ENCODE measurements at places on chromosomes 12 and 14.
A peak's percentile ranks its signal among the peaks of the same experiment; 100 is the strongest.

GRCh38 chr14:98932431-98933325 lies 339.3 kb downstream of the BCL11B start:
- no peak for DNase-seq

DNA sequence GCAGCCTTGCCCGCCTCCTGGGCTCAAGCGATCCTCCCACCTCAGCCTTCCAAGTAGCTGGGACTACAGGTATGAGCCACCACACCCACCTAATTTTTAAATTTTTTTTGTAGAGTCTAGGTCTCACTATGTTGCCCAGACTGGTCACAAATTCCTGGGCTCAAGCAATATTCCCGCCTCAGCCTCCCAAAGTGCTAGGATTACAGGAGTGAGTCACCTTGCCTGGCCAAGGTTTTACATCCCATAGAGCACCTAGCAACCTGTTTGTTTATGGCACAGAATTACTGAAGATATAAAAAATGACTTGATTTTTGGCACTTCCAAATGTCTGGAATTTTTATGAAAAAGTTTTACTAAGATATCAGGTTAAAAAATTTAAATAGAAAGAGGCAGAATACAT lies 16.5 kb downstream of the MYO1A start:
- no peak for DNase-seq

GRCh38 chr12:103571286-103571685 lies 15.8 kb upstream of the STAB2 start:
- DNase-seq = peak; percentile 51

DNA sequence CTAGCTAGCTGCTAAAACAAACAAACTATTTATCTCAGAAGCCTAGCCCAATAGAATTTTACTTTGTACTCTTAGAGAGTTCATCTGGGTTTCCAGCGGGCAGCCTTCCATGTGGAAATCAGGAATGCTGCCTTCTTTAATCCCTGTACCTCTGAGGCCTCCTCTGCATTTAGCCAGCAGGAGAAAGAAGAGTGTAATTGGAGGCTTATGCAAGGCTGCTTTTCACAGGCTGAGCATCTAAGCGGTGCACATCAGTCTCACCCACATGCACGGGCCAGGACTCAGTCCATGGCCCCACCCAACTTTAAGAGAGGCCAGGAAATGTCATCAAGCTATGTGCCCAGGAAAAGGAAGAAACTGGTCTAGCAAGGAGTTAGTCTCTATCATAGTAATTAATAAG lies 14.0 kb upstream of the PTGDR start:
- DNase-seq = no peak

DNA sequence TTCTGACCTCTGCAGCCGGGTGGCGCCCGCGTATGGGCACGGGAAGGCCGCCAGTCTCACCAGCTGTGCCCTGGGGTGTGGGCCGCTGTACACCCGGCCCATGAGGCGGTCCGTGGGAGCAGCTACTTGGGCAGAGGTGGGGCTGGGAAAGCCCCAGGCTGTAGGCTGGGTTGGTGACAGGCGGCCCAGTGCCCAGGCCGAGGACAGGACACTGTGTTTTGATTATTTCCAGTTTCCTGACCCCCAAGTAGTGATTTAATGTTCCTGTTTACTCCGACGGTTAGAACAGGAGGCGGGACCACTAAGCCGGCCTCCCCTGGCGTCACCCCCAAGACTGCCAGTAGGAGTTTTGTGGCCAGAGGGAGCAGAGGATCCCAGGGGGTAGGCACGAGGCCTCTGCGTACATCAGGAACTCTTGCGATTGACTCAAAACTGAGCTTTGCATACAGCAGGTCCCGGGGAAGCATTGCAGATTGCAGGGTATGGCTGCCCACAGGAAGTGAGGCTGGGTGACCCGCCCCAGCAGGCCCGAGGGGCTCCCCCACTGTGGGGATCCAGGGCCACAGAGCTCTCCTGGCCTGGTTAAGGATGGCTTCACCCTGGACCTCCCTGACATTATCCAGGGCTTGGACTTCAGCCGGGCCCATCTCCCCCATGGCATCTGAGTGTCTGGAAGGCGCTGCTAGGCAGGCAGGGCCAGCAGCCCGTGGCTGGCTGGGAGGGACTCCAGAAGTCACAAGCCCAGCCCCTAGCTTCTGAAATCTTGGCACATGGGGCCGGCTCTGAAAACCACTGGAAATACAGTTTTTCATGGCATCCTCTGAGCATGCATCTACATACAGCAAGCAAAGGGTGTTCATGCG lies 42.5 kb upstream of the DIO3 start:
- DNase-seq = no peak

DNA sequence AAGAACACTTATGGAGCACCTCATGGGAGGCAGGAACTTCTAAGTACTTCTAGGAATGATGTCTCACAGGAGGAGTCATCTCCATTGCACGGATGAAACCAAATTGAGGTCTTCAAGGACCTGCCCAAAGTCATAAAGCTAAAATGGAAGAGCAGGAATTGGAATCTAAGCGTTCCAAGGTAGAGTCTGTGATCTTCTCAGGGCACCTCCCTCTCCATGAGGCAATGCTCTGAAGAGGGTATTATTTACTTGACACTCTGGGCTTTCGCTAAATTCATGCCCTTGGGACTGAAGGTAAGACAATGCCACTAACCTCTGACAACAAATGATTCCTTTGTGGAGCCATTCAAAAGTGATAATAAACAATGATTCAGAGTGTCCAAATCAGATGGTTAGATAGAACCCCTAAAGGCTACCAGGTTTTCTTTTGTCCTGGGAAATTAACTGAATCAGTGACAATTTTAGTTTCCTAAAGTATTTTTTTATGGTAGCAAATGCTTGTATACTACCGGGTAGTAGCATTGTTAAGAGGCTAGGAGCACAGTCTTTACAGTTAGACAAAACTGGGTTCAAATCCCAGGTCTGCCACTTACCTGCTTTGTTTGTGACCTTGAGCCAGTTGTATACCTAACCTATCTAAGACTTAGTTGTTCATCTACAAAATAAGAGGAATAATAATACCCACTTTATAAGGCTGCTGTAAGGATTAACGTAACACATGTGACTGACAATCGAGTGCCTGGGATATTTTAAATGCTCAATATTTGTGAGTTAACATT lies 12.3 kb downstream of the HMGA2 start:
- DNase-seq = no peak

GRCh38 chr12:56014205-56014604 lies 6.6 kb upstream of the IKZF4 start:
- no peak for DNase-seq

DNA sequence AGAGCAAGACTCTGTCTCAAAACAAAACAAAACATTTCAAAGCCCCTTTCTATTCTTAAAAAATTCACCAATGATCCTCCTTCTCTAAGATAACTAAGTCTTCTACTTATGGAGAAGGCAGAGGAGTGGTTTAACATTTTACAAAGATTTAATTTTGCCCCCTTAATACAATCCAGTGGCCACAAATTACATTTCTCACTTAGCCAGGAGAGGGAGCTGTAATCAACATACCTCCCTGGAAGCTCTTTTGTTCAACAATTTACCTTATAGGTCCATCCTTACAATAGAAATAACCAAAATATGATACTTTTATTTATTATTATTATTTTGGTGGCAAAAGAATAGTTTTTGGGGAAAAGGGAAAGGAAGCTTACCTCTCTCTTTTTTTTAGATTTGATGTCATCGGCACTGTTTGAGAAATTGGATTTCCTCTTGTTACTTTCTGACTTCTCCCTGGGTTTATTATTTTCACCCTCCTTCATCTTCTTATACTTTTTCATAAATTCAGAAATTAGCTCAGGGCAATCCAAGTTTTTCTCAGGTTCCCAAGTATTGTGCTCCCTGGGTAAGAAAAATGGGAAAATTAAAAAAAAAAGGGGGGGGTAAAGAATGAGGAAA lies 28.1 kb downstream of the CBX5 start:
- peak; percentile 70 for DNase-seq

DNA sequence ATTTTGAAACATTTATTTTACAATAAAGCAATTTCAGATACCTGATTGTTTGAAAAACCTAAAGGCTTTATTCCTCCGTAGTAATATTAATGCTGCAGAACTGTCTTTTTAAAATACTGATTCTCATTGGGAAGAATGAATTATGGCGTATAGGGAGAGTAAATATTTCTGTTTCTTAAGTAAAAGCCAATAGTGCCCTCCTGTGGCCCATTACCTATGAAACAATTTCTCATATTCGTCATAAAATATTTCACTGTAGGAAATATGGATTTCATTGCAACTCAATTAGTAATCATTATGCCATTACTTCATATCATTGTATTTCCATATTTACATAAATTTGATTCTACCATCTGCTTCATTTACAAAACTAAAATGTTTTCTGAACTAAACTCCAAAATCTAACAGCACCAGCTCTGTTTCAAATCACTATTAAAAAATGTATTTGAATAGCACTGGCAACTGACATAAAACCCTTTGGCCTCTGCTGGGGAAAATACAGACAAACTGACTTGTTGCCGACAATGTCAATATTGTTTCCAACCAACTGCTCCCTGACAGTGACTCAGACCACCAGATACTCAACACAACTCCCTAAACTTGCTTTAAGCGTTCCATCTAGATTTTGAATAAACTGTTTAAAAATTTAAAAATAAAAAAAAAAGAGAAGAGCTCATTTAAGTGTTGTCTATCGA lies 290.3 kb downstream of the NAV3 start:
- DNase-seq = no peak

DNA sequence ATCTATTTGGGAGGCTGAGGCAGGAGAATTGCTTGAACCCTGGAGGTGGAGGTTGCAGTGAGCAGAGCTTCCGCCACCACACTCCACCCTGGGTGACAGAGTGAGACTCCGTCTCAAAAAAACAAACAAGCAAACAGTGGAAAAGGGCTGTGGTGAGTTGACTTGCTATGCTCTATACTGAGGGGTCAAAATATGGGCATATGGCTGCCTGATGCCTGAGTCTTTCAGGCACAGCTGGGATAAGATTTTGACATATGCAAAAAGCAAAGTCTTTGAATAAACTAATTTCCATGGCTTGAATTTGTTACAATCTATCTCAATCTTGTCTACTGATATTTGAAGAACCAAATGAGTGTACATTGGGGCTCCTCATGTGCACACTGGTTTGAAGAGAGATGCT lies 40.4 kb upstream of the BICD1 start:
- no peak for DNase-seq

- DNase-seq = peak; percentile 83
Observed at GRCh38 chr12:119692997-119693396, 25.1 kb downstream of the PRKAB1 start.

GRCh38 chr12:54590978-54591591 lies 2.6 kb upstream of the PPP1R1A start:
- DNase-seq = no peak

DNA sequence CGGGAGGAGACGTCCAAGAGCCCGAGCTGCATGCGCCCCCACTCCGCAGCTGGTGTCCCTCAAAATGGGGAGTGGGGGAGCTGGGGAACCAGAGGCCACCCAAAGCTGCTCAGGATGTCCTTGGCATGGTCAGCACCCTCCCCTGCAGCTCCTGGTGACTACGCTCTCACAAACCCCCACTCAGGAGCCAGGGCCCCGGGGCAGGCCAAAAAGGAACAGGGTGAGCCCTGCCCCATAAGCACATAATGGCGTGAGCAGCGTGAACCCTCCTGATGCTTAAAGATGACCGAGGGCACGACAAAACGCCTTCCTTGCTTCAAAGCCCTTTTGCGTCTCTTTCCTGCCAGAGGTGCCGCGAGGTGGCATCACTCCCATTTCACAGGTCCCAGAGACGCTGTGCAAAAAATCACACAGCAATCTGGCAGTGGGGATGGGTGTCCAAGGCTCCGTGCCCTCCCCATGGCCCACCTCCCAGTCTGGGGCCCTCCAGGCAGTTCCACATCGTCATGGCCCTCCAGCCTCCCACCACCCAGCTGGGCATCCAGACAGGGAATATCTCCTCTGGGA lies 13.5 kb downstream of the NCOR2 start:
- no peak for DNase-seq

- DNase-seq = peak; percentile 31
Observed at GRCh38 chr12:14710632-14711320, 14.4 kb upstream of the GUCY2C start.

DNA sequence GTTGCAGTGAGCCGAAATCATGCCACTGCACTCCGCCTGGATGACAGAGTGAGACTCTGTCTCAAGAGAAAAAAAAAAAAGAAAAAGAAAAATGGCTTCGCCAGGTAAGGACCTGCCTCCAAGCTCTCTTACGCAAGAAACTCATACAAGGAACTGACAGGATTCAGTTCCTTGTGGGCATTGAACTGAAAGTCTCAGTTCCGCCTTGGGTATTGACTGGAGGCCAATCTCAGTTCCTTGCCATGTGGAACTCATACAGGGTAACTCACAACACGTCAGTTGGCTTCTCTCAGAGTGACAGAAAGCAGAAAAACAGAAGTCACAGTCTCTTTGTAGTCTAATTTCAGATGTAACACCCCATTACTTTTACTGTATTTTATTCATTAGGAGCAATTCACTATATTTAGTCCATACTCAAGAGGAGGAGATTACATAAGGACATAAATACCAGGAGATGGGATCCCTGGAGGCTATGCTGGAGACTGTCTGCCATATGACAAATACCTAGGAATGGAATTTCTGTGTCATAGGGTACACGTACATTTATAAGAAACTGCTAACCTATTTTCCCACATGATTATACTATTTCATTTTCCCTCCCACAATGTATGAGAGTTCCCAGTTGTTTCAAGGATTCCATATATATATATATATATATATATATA lies 11.4 kb upstream of the NOPCHAP1 start:
- no peak for DNase-seq

DNA sequence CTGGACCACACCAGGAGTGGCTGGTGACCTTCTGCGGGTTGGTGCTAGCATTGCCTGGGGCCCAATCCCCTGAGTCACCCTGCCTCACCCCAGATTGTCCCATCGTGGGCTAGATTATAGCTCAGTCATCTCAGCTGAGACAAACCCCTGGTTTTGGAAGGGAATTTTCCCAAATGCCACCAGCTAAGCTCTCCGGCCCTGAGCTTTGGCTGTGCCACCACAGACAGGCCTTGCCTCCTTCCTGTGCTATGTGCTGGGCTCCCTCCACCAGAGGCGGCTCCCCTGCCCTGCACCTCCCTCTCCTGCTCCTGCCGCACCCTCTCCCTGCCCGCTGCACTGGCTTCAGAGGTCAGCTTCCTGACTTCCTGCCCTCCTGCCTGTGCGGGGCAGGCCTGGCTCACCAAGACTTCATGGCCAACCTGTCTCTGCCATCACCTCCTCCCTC lies 196.3 kb downstream of the TSPAN9 start:
- DNase-seq = no peak

DNA sequence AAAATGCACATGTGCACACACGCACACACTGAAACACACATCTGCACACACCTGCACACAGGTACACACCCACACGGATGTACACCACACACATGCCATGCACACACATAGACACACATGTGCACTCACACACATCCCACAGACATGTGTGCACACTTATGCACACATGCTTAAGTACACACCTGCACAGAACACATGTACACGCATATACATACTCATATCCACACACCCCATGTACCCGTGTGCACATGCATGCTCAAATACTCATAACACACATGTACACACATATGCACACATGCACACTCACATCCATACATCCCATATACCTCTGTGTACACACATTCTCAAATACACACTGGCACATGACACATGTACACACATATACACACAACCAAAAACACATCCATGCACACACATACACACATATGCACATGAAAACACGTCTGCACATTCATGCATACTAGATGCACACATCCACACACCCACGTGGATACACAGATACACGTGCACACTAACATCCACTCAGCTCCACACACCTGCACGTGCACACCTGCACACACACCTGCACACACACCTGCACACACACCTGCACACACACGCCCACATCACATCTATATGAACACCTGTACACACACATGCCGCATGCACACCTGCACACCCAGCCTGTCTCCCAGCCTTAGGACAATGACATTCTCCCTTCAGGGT lies 336.7 kb downstream of the ADGRD1 start:
- no peak for DNase-seq

- peak; percentile 83 for DNase-seq
Observed at GRCh38 chr12:6936636-6937480, 6.8 kb upstream of the RNU7-1 start.
